ENCODE measurements at places on chromosomes 16 and 17.

DNA sequence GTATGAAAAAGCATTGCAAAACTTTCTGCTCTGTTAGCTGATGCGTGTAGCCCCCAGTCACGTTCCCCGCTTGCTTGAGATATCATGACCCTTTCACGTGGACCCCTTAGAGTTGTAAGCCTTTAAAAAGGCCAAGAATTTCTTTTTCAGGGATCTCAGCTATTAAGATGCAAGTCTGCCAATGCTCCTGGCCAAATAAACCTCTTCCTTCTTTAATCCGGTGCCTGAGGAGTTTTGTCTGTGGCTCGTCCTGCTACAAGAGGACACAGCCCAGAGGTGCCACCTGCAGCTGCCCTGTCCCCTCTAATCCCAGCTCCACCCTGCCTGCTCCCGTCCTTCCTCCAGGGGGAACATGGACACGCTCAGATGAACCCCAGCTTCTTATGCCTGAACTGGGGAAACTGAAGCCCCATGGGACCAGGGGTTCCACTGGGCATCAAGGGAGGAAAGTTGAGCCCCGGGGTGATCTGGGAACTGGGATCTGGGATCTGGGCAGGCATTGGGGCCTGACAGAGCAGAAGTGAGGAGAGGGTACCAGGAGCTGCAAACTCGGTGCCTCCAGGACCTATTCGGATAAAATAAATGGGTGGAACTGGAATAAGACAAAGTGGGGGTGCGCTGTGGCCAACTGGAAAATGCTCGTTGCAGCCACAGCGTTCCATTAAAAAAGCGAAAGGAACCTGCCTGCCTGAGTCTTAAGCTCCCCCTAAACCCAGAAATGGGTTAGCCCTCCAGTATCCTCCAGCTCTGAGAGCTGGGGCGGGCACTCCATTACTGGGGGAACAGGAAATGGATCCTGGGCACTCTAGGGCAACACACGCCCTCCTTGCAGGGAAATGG, 19.7 kb downstream of the QPRT start:
- no peak for DNase-seq

DNA sequence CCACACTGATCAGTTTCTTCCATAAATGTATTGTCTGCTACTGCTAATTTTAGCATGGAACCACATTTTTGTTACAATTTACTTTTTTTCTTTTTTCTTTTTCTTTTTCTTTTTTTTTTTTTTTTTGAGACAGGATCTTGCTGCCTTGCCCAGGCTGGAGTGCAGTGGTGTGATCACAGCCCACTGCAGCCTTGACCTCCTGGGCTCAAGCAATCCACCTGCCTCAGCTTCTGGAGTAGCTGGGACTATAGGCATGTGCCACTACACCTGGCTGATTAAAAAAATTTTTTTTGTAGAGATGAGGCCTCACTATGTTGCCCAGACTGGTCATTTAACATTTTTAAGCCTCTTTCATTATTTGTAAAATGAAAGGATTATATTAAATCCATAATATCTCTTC, 19.1 kb downstream of the ZPBP2 start:
- DNase-seq, result no peak

DNA sequence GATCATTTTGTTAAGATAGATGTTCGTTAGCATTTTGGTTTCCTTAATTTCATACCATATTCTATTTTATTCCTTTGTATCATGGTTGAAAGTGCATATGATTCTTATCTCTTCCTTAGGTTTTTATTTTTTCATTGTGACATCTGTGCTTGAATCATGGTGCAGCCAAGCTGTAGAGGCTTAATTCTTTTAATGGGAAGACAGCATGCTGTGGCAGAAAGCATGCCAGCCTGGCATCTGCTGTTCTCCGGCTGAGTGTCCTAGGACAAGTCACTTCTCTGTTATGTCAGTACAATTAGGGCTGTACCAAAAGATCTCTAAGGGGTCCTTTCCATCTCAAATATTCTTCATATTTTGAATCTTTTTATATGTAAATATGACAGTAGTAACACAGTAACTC, 68.5 kb upstream of the PMFBP1 start:
- no peak for DNase-seq

- no peak for DNase-seq
These were observed 5.2 kb upstream of the FANCA start for GRCh38 chr16:89821438-89822187.

DNA sequence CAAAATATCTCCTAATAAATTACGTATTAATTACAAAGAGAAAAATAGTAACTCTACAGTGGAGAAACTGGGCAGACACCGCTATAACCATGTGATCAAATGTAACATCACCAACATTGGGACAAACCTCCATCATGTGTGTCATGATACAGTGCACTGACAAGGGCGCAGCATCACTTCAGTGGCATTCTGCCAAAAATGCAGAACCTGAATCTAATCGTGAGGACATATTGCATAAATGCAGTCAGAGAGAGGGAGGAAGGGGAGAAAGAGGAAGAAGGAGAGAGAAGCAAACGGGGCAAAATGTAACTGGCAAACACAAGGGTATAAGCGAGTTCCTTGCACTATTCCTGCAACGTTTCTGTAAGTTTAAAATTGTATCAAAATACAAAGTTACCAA, 74.2 kb upstream of the MARCHF10 start:
- no peak for DNase-seq

DNA sequence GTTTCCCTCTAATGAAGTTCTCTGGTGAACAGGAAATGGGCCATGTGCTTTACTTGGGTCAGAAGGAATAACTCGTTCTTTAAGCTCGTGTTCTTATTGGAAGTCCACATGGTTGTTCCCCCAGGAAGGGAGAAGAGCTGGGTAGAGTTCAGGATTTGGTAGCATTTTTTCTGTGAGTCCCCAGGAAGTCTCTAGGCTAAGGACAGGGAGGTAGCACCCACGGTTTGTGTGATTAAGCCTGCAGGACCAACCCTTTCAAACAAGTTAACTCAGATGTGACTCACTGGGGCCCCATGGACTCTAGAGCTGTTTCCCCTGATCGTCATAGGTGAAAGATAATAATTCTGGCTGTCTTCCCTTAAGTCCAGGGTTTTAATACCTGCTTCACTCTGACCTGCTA, 16.4 kb downstream of the SAP30BP start:
- no peak for DNase-seq

DNA sequence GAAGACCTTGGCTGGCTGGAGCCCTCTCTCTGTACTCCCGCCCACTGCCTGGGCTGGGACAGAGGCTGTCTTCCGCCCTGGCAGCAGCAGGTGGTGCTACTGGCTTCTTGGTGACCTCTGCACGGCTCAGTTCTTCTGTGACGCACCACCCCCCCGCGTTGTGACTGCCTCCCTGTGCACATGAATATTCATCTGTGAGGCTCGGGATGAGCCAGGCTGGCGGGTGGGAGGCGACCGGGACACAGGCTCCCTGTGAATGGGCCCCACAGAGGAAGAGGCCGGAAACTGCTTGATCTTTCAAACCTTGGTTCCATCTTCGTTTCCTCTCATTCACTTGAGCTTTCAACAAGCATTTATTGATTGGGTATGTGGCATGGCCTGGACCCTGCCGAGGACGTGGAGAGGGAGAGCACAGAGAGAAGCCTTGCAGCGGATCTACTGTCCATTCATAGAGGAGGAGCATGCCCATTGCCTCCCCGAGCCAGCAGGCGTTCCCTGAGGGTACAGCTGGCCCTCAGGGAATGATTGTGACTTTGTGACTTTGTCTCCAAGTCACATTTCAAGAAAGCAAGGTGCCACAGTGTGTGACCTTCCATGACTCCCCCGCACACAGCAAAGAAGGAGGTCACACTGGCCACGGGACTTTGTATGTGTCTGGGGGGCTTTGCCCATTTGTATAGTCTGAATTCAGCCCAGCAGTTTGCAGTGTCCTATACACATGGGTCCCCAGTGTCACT, 45.0 kb downstream of the B9D1 start:
- peak; percentile 89 for DNase-seq

GRCh38 chr16:79165506-79165905, 435.0 kb downstream of the MAF start:
- DNase-seq, result no peak

DNA sequence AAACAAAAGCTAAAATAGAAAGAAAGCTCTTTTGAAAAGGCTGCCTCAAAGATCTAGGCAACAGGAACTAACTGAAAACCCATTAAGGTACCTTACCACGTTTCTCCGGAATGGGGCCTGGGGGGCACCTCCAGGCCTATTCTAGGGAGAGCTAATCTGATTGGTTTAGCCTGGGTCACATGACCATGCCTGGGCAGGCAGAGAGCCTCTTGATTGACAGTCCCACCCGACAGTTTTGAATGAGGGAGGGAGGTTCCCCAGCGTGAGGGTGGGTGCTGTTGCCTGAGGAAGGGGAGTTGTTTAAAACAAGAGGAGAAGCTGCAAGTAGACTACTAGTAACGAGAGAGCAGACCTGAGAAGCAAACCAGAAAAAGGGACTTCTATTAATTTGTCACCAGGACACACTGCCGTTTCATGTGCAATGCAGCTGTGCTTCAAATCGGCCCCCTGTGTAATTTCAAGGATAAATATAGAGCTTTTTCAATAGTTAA, 143.4 kb upstream of the HS3ST2 start:
- DNase-seq, result peak; percentile 39

GRCh38 chr16:4640572-4641305, 16.1 kb downstream of the MGRN1 start:
- DNase-seq, result no peak

DNA sequence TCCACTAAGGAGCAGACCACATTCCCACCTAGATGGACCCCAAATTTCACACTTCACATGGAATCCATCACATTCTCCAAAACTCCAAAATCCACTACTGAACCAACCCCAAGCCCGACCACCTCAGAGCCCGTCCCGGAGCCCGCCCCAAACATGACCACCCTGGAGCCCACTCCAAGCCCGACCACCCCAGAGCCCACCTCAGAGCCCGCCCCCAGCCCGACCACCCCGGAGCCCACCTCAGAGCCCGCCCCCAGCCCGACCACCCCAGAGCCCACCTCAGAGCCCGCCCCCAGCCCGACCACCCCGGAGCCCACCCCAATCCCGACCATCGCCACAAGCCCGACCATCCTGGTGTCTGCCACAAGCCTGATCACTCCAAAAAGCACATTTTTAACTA, 1.6 kb downstream of the GP1BA start:
- DNase-seq, result no peak

GRCh38 chr17:57377094-57377493, 120.8 kb downstream of the MSI2 start:
- no peak for DNase-seq

DNA sequence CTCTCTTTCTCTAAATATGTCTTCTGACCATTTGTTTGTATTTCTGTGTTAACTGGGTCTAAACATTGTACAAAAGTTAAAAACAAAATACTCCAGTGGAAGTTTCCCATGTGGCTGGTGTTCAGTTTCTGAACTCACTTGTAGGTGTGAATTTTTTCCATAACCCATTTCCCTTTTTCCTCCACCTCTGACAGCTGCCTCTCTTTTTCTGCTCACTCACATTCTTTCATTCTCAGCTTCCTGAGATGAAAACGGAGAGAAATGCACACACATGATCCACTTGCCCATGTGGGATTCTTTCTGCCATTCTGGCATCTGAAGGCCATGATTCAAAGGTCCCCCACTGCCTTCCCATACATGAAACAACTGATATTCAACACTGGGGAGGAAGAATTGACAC, 41.1 kb upstream of the ACSM2B start:
- DNase-seq, result no peak

- DNase-seq, result no peak
These were observed 19.3 kb downstream of the TMEM11 start for GRCh38 chr17:21194703-21195102.

- no peak for DNase-seq
These were observed 502.4 kb upstream of the CDH11 start for GRCh38 chr16:65624229-65624628.

GRCh38 chr17:18025945-18026776, 12.8 kb downstream of the ATPAF2 start:
- no peak for DNase-seq

GRCh38 chr16:86566601-86566965, at the start of gene FOXC2:
FOXC2 (plus strand) TSS chr16:86566829; CDS start chr16:86567336, 507 bp downstream.
- DNase-seq, result peak; percentile 88

- DNase-seq, result no peak
These were observed 1.7 kb upstream of the STAT3 start for GRCh38 chr17:42389899-42390298.

DNA sequence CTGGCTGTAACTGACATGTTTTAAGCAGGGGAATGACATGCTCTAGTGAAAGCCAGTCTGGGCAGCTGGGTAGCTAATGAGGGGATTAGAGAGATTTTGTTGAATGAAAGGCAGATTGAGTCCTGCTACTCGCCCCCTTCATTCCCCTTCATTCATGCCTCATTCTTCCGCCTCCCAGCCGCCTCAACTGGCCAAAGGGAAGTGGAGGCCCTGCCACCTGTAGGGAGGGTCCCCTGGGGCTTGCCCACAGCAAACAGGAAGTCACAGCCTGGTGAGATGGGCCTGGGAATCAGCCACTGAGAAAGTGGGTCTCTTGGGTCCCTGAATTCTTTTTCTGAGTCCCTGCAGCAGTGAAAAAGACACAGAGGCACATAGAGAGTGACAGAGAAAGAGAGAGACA, 1.1 kb upstream of the CD19 start:
- no peak for DNase-seq

- DNase-seq, result no peak
These were observed 2.1 kb downstream of the CFAP20 start for GRCh38 chr16:58127033-58127556.

DNA sequence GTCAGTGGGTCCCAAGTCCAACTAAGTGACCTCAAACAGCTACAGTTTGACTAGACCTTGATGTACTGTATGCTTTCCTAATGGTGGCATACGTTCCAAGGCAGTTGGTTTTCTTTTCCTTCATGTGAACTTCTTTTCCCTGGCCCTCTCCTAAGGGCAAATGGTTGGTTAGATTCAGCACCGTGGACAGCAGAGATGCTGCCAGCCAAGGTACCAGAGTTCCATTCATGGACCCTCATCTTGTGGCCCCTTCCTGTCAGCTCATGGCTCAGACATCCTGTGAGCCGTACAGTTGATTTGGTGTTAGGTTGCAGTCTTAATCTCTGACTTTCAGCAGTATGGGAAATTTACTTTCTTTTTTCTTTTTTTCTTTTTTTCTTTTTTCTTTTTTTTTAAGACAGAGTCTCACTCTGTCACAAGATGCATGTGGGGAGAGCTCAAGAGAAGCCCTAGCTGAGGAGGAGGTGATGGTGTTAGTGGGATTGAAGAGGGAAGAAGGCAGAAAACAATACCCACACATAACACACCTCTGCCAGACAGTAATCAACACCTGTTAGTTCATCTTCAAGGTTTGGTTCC, 122.4 kb downstream of the USP31 start:
- DNase-seq, result peak; percentile 13

- DNase-seq, result no peak
These were observed 2.6 kb downstream of the NUP88 start for GRCh38 chr17:5416901-5417300.

Data from HTR-8/SVneo (cell line).